ENCODE measurements at places on chromosomes 13 and 19.
A peak's percentile ranks its signal among the peaks of the same experiment; 100 is the strongest.

DNA sequence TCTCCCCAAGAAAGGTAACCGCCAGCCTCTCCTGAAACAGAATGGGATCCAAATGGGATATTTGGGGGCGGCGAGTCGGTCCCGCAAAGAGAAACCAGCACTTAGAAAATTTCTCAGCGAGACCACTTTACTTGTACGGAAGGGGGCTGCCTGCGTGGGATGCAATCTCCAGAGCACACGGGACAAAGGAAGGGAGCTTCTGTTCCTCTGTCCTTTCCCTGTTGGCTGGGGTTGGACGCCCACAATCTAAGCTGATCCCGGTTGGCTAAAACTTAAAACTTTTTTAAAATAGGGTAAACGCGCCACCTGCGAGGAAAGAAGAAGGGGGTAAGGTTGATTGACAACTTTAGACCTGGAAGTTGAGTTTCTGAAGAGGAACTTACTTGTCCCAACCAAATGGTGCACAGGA is 826 bp upstream of the BSG start:
- no peak for DNase-seq

- DNase-seq, result peak; percentile 86
Measured at GRCh38 chr19:38394488-38394887, 6.0 kb downstream of the SPRED3 start.

DNA sequence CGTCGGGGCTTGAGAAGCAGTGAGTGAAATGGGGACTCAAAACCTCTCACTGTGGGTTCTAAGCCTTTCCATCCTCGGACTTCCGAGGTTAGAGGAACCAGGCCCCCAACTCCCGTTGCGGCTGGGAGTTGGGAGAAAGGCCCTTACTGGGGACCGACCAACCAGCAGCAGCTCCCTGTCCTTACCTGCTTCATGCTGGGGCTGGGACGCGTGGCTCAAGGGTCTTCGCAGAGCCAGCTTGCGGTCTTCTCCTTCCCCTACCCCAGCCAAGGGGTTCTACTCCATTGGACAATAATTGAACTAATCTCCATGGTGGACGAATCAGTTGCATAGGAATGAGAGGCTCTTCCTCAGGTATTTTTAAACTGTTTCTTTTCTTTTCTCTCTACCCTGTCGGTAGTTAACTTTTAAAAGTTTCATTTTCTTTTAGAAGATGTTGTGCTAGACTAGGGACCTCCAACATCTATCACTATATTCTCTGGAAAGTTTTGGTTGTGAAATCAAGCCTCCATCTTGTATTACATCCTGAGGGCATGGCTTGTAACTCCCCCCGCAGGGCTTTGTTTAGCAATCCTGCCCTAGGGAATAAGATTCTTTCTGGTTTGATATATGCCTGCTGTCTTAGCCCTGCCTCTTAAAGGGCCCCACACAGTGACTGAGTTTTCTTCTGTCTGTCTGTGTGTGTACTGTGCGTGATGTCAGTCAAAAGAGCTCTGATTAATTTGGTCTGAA is 1027.1 kb upstream of the PCDH9 start:
- no peak for DNase-seq

- DNase-seq, result no peak
Measured at GRCh38 chr13:21399741-21400140, 59.4 kb downstream of the ZDHHC20 start.

DNA sequence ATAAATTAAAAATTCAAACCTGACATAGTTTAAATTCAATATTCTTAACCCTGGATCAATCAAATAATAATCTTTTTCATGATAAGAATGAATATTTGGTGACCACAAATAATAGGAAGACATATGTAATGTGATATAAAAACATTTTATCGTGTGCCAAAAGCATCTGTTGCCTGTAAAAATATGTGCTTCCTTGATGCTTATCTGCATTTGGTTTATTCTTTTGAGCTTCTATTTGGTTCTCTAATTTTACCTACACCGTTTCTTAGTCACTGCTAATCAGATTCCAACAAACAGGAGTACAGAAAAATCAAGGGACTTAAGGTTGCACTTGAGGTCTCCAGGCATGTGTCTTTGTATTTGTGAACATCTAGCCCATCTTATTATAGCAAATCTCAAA is 274.5 kb downstream of the DCT start:
- DNase-seq, result no peak

- DNase-seq, result no peak
Measured at GRCh38 chr13:23729531-23729930, 159.3 kb downstream of the TNFRSF19 start.

DNA sequence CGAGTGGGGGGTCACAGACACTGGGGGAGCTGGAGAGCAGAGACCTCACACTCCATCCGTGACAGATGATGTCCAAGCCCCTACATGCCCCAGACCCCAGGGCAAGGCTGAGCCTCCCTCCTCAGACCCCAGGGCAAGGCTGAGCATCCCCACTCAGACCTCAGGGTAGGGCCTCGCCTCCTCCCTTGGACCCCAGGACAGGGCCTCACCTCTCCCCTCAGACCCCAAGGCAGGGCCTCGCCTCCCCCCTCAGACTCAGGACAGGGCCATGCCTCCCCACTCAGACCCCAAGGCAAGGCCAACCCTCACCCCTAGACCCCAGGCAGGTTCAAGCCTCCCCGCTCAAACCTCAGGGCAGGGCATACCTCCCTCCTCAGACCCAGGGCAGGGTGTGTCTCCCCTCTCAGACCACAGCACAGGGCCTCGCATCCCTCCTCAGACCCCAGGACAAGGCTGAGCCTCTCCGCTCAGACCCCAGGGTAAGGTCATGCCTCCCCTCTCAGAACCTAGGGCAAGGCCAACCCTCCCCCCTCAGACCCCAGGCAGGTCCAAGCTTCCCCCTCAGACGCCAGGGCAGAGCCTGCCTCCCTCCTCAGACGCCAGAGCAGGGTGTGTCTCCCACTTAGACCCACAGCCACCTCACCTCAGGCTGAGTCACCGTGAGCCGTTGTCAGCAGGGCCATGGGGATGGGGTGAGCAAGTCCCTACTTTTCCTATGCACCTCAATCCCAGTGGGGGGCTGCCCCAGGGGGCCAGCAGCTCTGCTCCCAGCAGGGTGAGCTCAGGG is 1.7 kb upstream of the S1PR4 start:
- peak; percentile 80 for DNase-seq

GRCh38 chr13:74135326-74136083 is 1.3 kb upstream of the KLF12 start:
- peak; percentile 72 for DNase-seq

DNA sequence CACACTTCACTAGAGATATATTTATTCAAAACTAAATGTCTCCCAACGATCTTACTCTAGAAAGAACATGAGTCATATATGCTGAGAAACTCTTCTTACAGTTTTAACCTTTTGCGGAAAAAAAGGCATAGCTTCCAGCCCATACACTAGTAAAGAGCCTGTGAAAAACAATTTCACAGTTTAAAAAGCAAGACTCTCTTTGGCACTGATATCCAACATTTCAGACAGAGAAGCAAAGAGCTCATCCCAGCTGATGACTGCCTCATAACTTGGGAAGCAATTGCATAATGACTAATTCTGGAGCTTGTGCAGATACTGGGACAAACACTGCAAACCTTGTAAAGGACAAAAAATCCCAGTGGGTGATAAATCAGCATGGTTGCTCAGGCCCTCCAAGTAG is 88.0 kb downstream of the ENOX1 start:
- no peak for DNase-seq

DNA sequence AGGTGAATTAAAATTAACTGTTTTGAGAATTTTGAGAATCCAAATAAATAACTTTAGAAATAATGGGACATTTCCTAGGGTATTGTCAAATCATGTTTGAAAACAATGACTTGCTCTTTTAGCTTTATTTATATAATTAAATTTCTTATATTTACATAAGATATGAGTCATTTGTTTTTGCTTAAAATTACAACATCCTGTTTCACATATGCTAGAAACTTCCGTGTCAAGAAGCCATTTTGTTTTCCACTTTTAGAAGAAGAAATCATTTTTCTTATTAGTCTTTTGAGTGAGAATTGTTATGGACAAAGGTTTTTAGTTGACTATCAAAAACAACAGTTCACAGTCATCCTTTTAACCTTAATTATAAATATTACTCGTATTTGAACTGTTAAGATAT is 48.2 kb downstream of the DPY19L3 start:
- DNase-seq, result no peak

DNA sequence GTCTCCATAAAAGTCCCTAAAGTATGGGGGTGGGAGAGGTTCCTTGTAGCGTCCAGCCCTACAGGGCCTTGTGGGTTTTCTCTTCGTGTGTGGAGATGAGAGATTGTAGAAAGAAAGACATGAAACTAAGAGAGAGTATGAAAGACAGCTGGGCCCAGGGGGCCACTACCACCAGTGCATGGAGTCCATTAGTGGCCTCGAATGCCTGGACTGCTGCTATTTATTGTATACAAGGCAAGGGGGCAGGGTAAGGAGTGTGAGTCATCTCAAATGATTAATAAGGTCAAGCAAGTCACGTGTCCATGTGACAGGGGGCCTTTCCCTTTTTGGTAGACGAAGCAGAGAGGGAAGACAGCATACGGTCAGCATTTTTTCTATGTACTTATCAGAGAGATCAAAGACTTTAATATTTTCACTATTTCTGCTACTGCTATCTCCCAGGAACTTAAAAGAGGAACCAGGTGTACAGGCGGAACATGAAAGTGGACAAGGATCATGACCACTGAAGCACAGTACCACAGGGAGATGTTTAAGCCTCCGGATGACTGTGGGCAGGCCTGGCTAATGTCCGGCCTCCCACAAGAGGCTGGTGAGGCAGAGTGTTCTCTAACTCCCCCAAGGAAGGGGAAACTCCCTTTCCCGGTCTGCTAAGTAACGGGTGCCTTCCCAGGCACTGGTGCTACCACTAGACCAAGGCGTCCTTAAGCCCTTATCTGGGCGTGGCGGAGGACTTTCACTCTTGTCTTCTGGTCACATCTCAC is 25.5 kb downstream of the FGF21 start:
- no peak for DNase-seq

GRCh38 chr13:73940098-73940497 is 194.1 kb downstream of the KLF12 start:
- no peak for DNase-seq

GRCh38 chr19:28710278-28710677 is 502.7 kb downstream of the UQCRFS1 start:
- DNase-seq, result no peak

DNA sequence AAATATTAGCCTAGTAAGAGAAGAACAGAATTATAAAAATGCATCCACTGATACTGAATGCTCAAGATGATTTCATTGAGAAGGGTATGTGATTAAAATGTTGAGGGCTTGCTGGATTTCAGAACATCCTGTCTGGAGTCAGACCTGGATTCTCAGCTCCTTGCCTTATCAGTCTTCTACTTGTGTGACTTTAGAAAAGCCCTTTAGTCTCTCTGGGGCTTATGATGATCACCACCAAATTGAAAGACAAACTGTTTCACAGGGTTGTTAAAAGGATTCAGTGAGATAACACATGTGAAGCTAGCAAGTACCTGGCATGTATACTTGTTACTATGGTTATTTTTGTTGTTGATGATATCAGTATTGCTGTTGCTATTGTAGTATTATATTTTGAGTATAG is 118.4 kb downstream of the GPC6 start:
- no peak for DNase-seq

DNA sequence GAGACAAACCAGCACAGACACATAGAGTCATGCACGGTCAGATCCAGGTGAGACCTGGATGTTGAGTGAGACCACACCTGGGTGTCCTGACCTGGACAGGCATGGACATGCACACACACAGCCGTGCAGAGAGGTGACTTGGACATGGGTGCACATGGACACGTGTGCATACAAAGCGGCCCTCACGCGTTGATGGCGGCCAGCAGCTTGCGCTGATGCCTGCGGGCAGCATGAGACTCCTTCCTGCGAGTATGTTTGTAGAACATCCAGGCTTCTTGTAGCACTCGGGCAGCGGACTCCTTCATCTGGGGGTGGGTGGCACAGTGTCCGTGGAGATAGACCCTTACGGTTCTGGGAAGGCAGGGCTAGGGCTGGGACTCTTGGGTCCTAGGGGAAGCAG is 11.5 kb downstream of the KCNN4 start:
- no peak for DNase-seq
